ENCODE measurements at places on chromosomes 3 and 15. TPM values are rescaled to one million over a fixed set of nuclear protein-coding genes. Genes with fewer than 3 reads are reported as not detected.

GRCh38 chr3:11575677-11576076 lies 68.0 kb downstream of the VGLL4 start:
- no peak for DNase-seq

DNA sequence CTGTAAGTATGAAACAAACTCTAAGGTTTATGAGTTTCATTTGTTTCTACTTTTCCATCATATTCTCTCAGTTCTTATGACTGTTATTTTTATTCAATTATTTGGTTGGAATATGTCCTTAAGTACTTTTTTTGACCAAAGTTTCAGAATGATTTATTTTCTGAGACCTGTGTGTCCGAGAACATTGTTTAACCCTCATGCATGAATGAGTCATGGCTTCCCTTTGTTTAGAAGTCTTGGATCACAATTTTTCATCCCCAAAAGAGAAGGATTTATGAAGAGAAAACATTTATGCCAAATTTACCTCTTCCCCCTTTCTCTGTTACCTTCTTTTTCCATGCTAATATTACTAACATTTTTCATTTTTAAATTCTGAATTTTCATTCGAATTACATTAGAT lies 518.0 kb upstream of the NR2F2 start:
- DNase-seq = peak; percentile 24

- no peak for DNase-seq
Measured at GRCh38 chr3:8153800-8154199, 347.8 kb upstream of the LMCD1 start.

- DNase-seq = peak; percentile 60
Measured at GRCh38 chr3:29453284-29454001, 172.6 kb downstream of the RBMS3 start.

DNA sequence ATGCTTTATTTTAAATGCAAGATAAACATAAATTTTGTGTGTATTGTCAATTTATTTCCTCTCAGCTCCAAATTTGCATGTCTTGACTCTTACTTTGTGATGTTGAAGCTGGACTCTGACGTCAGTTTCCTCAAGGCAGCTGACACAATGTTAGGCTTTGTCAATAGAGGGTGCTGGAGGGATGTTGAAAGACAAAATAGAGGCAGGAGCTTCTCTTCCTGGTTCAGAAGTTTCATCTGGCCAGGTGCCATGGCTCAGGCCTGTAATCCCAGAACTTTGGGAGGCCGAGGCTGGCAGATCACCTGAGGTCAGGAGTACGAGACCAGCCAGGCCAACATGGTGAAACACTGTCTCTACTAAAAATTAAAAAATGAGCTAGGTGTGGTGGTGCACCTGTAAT lies 408.6 kb downstream of the GBE1 start:
- DNase-seq = peak; percentile 0

- no peak for DNase-seq
Measured at GRCh38 chr3:192408007-192408646, 319.2 kb downstream of the FGF12 start.

GRCh38 chr3:3705090-3705775 lies 94.0 kb upstream of the LRRN1 start:
- DNase-seq = no peak

DNA sequence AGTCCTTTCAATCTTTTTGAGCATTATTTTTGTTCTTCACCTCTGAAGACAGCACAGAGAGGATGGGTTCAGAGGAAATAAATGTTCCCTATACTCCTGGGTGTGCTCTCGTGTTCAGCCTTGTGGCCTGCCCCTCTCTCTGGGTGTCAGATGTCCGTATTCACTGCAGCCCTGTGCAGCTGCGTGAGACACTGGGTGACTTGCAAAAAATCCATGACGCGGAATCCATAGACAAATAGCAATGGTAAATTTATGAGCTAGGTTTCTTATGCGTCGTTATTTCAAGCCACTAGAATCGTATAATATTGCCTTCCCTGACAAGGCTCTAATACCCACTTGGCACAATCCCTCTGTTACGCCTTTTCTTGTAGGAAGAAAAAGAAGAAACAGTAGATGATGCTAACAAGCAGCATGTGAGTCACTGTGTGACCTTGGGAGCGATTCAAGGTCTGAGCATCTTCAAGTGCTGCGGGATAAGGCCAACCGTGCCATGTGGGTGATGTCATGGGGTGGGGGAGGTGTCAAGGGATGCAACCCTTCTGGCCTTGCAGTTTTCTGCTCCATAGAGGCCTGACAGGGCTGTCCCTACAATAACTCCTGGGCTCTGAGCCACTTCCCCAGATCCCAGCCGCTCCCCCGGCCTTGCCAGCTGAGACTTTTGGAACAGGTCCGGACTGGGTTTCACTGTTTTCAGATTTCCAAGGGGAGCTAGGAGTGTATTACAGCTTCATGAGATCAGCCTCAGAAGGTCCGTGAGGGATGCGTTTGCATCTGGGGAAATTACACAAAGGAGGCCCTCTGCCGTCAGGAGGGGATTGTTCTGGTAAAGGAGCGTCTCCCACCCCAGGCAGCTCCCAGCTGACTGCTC lies 47.6 kb upstream of the POMGNT2 start:
- DNase-seq = peak; percentile 63

- no peak for DNase-seq
Measured at GRCh38 chr3:158354713-158355112, 216.3 kb upstream of the MLF1 start.

GRCh38 chr15:69114331-69114928 lies 46.0 kb upstream of the GLCE start:
- no peak for DNase-seq

GRCh38 chr15:58269455-58270414 lies 131.6 kb downstream of the AQP9 start:
- peak; percentile 83 for DNase-seq

DNA sequence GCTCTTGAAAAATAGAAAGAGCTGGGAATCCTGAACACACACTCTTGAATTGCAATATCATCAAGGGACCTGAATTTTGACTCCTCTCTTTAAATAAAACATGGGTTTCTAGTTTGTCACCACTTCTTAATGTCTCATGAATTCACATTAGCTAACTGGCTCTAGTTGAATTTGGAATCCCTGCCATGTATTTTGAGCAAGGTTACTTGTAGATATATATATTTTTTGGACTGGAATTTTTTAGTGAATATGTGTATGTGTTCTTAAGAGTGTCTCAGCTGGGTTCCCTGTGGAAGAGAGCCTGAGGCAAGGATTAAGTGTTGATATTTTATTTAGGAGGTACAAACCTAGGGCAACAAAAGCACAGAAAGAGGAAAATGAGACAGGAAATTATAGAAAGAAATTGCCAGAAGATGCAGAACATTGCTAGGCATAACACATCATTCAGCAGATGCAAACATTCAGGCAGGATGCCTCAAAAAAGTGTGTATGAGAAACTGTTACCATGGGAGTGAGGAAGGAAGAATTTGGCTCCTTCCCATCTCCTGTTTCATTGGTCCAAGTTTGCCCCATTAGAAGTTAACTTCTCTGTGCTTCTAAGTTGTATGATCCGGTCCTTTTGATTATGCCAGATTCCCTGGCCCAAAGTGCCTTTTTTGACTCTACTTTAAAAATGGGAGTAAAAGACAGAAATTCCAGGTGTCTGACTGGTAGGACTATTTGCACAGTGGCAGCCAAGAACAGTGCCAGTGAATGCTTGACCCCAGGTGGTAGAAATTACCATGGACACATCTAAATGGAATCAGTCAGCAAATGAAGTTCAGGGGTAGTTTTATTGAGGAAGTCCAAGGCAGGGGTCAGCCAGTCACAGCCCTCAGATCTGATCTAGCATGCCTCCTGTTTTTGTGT lies 253.7 kb upstream of the TGFBR2 start:
- DNase-seq = no peak

- no peak for DNase-seq
Measured at GRCh38 chr3:187084126-187084525, 55.2 kb downstream of the RPL39L start.

Gene CD200R1
- total RNA-seq = not detected

Gene SLC22A14
- 0.78 TPM for total RNA-seq

Gene ARGFX
- not detected for total RNA-seq

Gene CIDEC
- total RNA-seq = 0.26 TPM

All from myocyte (in vitro differentiated cells).